Fibroblast of lung (primary cell): ENCODE measurements at places on chromosomes 5 and 9.
A peak's percentile ranks its signal among the peaks of the same experiment; 100 is the strongest.

GRCh38 chr9:105531530-105531929, 26.4 kb upstream of the FKTN start:
- no peak for DNase-seq

GRCh38 chr5:8907168-8907868, 638.6 kb downstream of the SEMA5A start:
- peak; percentile 92 for DNase-seq

DNA sequence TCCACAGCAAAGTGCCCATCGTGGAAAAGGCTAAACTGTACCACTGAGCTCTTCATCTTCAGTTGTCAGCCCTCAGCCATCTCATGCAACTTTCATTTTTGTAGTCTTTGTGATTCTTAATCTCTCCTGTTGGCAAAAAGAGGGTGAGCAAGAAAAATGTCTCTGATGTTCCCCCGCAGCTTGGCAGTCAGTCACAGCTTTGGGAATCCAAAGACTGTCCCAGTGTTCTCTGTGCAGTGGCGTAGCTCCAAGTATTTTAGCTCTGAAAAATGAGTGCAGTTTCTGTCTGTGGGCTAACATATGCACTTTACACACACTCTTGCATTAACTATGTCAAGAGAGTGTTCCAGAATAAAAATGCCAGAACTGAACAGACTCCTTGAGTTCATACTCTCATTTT, 372.2 kb downstream of the TMEM232 start:
- DNase-seq = peak; percentile 19

DNA sequence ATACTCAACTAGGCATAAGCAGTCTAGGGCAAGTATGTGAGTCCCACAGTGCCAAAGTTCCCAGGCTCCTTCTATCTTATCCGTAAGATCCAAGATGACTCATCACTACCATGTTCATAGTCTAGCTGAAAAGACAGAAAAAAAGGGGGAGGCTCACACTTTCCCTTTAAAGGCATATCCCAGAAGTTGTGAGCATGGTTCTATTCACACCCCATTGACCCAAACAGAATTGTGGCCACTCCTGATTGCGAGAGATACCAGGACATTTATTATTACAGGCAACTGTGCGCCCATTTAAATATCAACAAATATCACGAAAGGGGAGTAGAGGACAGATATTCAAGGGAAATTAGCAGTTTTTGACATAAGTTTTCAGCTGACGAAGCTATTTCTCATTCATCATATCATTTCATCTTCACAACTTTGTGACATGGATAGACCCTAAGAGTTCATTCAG, 8.1 kb upstream of the PFDN1 start:
- DNase-seq = peak; percentile 97
